ENCODE measurements at places on chromosomes 2 and 18.

DNA sequence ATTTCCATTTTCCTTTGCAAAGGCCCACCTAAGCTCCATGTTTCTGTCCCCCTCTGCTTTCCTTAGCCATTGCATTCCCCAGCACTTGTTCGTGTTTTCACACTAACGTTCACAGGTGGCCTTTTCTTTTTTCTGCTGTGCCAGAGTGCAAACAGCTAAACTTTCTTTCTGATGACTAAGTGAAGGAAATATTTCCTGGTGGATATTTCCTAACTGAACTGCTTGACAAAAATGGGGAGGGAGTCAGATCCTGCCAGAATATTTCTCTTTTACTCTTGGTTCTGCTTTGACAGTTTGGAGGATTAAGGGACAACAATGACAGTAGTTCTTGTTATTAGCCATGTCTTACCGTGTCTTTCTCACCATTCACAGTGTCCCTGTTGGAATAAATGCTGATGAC is 344.0 kb downstream of the ARHGAP15 start:
- DNase-seq, result no peak

GRCh38 chr2:219221957-219222518 is 3.3 kb upstream of the ABCB6 start:
- no peak for DNase-seq

- peak; percentile 93 for DNase-seq
Observed at GRCh38 chr2:215728504-215729065, 284.8 kb downstream of the MREG start.

DNA sequence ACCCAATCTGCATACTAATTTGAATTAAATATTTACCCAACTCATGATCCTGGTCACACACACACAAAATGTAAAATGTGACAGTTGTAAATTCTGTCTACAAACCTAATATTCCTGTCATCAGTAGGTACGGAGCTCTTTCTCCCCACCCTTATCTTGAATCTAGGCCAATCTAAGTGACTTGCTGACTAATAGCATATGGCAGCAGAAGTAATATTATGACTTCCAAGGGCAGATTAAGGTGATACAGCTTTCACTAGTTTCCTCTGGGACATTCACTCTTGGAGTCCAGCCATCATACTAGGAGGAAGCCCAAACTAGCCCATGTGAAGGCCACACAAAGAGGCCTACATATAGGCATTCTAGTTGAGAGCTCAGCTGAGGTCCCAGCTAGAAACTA is 89.4 kb downstream of the TMEM131 start:
- DNase-seq, result no peak

DNA sequence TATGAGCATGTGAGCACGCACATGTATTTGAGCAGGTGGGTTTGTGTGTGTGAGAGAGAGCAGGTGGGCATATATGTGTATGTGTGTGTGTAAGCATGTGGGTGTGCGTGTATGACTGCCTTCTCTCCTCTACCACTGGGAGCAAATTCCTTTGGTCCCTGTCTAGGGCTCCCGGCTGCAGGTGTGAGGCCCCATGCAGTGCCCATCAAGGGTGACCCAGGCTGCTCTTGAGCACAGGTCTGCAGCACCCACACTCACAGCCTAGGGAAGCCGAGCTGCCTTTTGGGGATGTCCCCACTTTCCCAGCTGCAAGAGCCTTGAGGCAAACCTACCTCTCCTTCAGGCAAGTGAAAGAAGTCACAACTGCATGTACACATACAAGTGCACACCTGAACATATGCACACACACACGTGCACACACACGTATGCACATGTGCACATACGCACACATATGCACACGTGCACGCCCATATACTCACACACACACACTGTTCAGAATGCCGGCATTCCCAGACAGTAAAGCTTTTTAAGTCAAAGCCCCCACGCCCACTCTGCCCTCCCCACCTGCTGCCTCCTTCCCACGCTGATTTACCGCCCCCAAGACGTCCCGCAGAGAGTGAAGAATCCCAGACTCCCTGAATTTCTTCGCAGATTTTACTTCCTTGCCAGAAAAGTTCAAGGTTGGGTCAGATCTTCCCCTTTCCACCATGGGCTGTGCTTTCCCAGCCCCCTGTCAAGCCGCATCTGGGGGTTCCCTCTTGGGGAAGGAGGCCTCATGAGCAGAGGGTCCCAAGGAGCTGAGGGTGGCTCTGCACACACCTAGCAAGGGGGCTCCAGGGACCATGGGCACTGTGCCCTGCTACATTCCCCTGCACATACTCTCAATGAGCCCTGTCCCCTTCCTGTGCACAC is 170.6 kb downstream of the TWIST2 start:
- no peak for DNase-seq

DNA sequence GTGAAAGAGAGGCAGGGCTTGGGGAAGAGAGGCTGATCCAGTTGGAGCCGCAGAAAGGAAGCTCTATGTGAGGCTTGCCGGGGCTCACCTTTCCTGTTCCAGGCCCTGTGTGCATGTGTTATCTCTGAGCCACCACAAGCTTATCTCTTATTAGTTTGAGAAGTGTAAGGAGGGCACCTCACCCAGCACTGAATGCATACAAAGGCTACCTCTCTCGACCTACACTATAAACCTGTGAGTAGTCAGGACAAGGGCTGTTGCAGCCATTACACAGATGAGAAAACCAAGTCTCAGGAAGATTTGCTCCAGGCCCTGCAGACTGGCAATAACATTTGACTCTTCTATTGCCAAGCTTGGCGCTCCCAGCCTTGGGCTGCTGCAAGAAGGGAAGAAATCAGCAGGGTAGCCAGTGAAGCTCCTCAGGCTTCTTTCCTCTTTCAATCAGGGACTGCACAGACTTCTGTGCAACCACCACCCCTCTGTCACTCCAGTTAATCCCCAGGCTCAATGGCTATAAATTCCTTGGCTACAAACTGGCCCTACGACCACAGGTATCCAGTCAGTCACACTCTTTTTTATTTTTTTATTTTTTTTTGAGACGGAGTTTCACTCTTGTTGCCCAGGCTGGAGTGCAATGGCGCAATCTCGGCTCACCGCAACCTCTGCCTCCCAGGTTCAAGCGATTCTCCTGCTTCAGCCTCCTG is 73.8 kb downstream of the CLHC1 start:
- DNase-seq, result no peak

- DNase-seq, result no peak
Observed at GRCh38 chr2:147679191-147679954, 165.5 kb upstream of the ACVR2A start.

GRCh38 chr2:240884745-240885144 is 11.2 kb downstream of the MAB21L4 start:
- DNase-seq, result no peak

- DNase-seq, result no peak
Observed at GRCh38 chr2:177118636-177119035, 94.0 kb upstream of the HNRNPA3 start.

DNA sequence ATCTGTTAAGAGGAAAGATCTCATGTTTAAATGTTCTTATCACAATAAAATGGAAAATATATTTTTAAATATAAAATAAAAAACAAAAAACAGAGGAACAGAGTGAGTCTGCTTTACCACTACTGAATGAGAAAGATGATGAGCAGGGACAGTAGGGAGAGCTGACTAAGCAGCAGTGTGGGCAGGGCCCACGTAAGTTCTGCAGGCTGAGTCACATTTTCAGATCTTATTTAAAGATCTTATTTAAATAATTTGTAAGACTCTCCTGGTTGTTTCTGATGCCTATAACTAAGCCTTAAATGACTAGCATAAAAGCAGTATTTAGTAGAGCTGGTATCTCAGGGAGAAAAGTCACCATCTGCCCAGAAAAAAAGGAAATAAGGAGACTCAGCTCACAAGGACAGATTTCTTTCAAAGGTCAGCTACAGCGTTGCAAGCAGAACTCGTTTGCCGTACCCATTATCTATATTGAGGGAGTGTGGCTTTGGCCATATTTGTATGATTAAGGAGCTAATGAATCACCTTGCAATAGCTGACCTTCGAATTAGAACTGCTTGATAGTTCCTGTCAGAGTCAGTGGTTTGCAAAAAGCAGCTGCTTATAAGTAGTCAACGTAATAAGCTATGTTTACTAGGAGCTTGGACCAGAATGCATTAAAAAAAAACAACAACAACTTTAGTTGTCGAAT is 322.1 kb upstream of the CHAC2 start:
- DNase-seq, result peak; percentile 1

DNA sequence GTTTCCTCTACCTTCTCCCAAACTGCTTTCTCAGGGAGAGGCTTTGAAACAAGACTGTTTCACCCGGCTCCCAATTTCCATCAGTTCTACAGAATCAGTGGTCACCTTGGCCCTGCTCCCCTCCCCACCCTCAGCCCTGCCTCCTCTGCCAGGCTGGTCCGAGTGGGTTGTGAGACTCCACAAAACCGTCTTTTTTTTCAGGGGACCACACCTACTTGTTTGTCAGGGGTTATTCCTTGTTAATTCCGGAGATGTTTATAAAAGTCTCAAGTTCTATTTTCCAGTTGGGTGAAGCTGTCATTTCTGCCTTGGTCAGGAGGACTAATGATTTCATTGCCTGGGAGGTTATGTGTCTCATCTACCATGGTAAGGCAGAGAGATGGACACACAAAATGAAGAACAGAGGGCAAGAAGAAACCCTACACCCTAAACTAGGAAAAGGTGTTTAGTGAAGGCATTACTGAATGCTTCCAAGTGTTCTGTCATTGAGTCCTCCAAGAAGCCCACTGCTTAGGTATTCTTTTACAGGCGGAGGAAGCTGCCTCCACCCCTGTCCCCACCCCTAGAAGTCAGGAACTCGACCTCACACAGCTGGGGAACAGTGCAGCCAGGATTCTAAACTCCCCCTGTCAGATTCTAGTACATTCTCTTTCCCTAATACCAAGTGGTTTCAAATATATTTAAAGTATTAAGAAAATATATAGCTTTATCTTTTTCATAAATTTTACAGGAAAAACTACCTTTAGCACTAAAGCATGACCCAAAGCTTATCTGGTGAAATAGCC is 46.3 kb downstream of the COPS8 start:
- DNase-seq, result no peak

GRCh38 chr18:67813380-67814028 is 297.0 kb upstream of the DSEL start:
- no peak for DNase-seq

DNA sequence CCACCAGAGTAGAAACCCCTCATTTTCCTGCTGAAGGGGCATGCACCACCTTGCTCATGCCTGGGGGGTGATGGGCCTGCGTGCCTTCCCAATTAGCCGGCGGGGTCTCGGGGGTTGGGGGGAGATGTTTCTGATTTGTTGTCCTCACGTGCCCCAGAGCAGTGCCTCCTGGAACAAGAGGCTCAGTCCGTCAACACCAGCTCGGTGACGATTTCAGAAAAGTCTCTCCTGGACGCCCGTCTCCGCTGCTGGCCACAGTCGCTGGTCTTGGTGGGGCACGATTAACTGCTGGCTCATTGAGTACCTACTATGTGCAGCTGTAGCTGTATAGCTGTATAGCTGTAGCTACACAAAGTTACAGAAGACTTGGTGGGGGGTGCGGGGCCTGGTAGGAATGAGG is 4.4 kb downstream of the ACKR3 start:
- DNase-seq, result no peak

DNA sequence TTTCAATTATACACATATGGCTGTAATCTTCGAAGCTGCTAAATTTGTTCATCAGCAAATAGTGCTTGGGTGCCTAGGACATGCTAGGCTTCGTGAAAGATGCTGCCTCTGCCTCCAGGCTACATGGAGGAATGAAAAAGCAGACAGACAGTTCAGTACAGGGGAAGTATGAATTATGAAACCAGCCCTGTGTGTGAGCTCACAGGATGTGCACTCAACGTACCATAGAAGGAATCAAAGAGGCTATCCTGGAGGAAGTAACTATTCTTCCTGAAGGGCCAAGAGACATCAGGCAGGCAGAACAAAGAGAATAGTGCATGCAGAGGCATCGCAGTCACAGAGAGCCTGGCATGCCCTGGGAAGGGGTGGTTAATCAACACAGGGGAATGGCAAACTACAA is 61.4 kb downstream of the DYM start:
- peak; percentile 74 for DNase-seq

DNA sequence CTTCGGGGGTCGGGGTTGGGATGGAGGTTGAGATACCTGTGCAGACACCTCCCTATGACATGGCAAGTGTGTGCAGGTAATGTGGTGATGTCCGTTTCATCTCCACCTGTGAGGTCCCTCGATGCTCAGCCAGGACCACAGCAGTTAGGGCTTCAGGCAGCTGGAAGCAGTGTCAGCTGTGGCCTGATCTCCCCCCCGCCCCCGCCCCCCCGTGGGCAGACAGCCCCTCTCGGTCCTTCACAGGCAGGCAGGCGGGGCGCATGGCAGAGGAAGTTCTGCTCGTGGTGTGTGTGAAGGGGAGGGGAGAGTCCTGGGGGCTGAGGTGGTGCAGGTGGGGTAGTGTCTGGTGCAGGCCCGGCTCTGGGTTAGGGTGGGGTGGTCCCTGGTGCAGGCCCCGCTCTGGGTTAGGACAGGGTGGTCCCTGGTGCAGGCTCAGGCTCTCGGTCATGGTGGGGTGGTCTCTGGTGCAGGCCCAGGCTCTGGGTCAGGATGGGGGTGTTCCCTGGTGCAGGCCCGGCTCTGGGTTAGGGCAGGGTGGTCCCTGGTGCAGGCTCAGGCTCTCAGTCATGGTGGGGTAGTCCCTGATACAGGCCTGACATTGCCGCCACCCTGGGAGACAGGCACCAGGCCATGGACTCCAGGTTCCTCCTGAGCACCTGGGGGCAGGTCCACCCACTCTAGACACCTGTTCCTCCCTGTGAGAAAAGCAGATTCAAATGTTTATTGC is 94.3 kb downstream of the NFATC1 start:
- no peak for DNase-seq

GRCh38 chr2:152537081-152537651 is 180.1 kb downstream of the PRPF40A start:
- DNase-seq, result peak; percentile 72

- DNase-seq, result no peak
Observed at GRCh38 chr2:240229603-240230235, 89.3 kb upstream of the OTOS start.

GRCh38 chr2:214737188-214737587 is 72.3 kb downstream of the BARD1 start:
- DNase-seq, result no peak

DNA sequence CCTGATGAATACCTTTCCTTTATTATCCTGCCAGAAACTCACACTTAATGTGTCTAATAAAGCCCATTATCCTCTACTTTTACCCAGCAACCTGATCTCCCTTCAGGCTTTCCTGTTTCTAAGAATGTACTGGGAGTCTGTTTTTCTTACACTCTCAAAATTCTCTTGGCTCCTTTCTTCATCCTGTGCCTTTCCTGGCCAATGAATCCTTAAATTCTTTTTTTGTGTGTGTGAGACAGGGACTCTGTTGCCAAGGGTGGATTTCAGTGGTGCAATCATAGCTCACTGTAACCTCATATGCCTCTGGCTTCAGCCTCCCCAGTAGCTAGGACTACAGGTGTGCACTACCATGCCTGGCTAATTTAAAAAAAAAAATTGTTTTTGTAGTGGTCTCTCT is 72.7 kb downstream of the MAP2 start:
- no peak for DNase-seq

GRCh38 chr2:51760441-51760840 is 728.5 kb upstream of the NRXN1 start:
- no peak for DNase-seq

DNA sequence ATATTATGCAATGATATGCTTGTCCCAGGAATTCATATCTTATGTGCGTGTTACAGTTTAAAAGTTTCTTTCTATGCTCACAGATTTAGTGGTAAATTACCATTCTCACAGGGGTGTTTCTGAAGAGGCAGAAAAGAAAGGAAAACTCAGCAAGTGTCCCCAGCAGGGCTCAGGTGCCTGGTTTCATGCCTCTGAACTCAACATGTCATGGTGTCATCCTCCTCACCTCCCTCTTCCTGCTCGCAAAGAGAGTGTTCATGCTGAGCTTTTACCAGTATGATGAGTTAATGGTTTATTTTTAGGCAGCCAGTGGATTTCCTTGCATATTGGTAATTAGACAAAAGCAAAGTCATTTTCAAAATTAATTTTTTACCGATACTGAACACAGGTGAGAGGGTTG is 492.9 kb upstream of the ZEB2 start:
- DNase-seq, result no peak
